ENCODE measurements at places on chromosomes 13 and 19.

- no peak for DNase-seq
Measured at GRCh38 chr13:99658261-99658991, 157.2 kb downstream of the TM9SF2 start.

DNA sequence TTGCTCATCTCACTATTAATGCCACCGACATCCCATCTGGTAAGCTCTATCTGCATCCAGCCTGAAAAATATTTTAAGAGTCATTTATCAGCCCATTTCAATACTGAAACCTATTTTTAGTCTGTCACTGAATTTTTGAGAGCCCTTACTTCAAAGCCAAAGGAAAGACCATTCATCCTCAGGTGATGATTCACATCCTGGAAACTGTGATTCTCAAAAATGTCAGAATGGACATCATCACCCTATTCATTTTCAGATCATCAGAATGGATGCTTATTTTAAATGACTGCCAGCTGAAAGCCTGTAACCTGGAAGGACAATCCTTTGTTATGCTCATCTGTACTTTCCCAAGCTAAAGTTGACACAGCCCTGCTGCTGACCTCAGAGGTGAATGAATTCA lies 27.0 kb downstream of the TNFSF11 start:
- DNase-seq: no peak

DNA sequence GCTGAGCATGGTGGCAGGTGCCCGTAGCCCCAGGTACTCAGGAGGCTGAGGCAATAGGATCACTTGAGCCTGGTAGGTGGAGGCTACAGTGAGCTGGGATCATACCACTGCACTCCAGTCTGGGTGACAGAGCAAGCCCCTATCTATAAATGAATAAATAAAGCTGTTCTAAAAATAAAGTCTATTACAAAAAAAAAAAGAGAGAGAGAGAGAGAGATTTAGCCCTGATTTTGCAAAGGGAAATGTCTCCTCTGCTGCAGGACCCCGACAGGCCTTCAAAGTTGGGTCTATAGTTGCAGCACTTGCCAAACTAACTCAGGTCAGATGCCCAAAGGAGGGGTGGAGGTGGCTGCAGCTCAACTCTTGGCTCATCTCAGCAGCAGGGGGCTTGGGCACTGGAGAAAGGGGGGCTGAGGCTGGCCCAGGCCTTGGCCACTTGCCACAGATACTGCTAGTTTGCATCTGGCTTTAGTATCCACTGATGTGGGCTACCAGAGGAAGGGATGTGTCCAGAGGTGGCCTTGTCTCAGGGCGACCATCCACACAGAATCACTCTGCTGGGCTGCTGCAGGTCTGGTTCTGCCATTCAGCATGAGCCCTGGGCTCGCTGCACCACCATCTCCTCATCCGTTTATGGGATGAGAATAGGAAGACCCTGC lies 30.8 kb upstream of the AKT2 start:
- no peak for DNase-seq

GRCh38 chr13:110705356-110705825 lies 525 bp downstream of the CARS2 start:
- no peak for DNase-seq
